ENCODE measurements at places on chromosomes 6 and 20.

DNA sequence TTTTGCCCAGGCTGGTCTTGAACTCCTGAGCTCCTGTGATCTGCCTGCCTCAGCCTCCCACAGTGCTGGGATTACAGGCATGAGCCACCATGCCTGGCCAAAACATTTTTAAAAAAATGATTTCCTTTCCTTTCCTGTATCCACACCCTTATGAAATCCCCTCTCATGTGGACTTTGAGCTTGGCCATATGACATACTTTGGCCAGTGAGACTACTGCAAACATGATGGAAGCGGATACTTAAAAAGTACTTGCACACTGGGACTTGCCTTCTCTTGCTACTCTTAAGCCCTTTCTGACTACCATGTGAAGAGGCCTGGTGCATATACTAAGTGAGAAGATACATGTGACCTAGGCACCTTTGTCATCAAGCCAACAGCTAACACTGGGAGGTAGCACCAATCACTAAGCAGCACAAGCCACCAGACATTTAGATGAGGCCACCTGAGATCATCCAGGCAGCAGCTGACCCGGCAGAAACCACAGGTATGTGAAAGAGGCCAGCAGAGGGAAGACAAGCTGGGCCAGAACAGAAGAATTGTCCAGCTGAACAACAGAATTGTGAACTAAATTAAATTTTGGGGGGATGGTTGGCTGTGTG, 78.5 kb upstream of the HDAC2 start:
- DNase-seq, result no peak

DNA sequence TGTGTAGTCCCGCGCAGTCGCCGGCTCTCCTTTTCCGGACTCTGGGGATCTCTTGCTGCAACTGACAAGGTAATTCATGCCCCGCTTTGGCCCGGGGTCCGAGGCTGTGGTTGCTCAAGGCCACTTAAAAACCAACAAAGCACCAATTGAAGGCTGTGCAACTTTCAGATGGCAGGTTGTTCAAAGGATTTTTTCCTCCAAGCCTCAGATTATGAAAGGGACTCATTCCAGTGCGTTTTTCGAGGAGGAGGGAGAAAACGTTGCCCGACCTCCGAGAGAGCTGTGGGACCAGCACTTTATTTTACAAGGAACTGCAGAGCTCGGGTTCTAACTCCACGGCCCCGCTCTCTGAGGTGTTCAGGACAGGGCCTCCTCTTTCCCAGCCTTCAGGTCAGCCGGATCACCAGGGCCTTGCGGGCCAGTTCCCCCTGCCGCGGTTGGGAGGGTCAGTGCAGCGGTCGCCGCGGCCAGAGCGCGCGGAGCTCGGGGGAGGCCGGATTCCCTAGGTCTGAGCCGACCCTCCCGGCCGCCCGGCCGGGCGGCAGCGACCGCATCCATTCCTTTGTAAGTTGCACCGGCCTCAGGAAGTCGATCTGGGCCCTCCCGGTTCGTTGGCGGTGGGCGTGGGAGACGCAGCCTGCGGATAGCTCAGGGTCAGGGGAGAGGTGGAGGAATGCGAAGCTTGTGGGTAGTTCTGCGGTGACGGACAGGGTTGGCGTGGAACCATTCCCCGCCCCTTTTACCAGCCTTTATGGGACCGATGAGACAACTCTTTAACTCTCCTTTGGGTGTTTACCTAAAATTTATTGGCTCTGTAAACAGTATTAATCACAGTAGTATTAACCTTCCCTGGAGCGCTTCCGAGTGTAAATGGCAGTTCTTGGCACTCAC, 1.6 kb downstream of the UTRN start:
- DNase-seq, result peak; percentile 11

DNA sequence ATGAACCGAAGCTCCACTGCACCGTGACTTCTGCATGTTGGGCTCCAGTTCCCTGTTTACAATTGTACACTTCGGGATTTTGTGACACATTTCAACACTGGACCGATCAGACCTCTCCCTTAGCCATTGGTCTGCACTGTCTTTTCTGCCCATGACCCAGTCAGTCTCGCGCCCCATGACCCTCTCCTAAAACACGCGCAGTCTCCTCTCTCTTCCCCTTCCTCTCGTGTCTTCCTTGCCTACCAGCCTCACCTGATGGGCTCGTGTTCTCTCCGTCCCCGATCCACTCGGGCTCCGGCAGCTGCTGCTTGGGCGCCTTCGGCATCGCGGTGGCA, 535 bp upstream of the ABCF1 start:
- no peak for DNase-seq

DNA sequence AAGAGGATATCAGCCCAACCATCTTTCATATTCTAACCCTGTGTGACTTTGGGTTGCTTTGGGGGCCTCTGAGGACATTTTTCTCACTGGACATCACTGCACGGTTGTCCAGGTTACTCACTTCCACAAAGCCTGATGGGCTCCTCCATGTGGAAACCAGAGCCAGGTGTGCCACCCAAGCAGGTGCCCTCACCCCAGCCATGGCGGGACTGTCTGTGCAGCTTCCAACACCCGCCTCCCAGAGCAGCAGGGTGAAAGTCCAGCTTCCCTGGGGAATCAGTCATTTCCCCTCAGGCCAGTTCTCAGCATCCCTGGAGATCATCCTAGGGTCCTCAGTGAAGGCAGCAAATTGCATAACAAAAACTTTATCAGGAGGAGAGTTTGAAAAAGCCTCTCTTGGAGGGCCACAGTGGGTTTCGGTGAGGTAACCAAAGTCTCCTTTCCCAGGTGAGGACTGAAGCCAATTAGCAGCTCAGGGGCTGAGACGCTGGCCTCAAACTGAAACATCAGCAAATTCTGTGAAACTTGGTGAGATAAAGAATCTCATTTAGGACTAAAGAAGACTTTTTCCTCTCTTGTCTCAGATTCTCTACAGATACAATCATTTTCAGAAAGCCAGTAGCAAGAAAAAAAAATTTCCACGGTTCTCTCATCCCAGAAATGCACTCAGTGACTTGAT, 289.6 kb upstream of the CDH4 start:
- DNase-seq, result no peak

DNA sequence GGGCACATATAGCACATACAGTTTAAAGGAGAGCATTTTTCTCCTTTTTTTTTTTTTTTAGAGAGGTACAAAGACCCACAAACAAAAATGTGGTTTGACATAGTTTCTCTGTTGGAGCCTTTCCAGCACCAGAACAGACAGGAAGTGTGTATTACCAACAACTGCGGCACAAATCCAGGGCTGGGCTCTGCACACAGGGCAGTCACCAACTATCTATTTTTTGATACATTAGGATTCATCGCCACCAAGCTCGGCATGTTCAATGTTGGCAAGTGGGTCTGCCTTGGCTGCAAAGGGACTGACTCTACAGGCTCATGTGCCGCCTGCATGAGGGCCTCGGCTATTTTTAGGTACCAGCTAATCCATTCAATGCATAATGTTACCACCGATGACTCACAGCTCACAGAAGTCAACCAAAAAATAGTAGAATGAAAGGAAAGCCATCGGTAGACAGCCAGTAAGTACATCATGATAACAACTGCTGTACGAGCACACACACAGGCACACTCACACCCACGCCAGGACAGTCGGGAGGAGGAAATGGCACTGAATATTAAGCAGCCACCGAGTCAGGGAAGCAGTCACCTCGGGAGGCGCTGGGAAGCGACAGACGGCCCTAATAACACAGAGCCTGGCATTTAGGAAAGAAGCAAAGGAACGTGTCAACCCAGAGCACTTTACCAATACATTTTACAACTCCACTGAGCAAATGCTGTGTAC, 81.6 kb downstream of the GMPR start:
- DNase-seq, result peak; percentile 44

- no peak for DNase-seq
Measured at GRCh38 chr6:109772883-109773431, 81.9 kb downstream of the FIG4 start.

DNA sequence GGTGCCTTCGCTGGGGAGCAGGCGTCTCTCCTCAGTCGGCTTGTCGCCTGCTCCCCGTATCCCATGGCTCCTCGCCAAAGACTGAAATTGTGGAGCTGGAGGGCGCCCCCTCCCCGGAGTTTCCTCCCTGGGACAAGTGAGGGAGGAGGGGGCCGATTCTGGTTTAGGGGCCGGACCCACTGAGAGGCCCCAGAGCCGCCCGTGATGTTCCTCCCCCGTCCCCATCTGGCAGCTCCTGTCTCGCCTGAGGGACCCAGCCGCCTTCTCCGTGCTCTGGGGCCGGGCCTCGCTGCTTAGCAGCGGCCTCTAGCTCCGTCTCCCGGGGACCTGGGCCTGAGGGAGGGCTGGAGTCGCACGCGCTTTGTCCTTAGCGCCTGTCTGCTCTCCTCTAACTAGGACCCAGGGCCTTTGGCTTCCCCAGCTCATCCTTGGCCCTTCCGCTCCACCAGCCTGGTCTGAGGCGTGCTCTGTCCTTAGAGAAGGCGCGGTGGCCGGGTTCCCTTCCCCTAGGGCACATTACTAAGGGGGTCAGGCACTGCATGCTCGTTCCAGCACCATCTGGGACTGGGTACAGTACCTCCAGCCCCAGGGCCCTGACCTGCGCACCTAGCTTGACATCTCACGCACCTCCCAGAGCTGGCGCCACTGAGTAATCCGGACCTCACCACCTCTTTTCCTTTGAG, 29.7 kb downstream of the SLC12A5 start:
- no peak for DNase-seq

- DNase-seq, result no peak
Measured at GRCh38 chr20:61320691-61321425, 68.8 kb downstream of the CDH4 start.

DNA sequence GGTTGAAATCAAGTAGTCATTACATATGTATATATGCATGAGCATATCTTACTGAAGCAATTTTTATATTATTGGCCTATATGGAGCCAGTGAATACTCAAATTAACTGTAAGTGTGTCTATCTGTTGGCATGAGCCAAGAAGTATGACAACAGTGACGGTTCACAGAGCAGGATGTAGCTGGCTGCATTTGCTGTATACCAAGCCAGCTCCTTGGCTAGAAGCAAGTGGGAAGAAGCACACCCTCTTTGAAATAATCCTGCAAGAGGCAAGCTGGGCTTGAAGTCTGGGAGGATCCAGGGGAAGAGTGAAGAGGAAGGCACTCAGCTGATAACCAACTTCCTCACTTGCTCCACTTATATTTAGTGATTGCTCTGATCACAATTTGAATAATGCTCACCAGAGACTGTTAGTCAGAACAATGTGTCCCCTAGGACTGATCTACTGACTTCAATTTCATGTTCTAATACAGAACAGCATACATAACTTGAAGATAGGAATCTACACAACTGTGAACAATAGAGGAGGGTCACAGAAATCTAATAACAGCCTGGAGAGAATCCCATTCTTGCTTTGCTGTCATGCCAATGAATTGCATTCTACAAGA, 497.3 kb downstream of the PRKN start:
- DNase-seq, result no peak

GRCh38 chr20:24109537-24109936, 121.0 kb upstream of the GGTLC1 start:
- no peak for DNase-seq

DNA sequence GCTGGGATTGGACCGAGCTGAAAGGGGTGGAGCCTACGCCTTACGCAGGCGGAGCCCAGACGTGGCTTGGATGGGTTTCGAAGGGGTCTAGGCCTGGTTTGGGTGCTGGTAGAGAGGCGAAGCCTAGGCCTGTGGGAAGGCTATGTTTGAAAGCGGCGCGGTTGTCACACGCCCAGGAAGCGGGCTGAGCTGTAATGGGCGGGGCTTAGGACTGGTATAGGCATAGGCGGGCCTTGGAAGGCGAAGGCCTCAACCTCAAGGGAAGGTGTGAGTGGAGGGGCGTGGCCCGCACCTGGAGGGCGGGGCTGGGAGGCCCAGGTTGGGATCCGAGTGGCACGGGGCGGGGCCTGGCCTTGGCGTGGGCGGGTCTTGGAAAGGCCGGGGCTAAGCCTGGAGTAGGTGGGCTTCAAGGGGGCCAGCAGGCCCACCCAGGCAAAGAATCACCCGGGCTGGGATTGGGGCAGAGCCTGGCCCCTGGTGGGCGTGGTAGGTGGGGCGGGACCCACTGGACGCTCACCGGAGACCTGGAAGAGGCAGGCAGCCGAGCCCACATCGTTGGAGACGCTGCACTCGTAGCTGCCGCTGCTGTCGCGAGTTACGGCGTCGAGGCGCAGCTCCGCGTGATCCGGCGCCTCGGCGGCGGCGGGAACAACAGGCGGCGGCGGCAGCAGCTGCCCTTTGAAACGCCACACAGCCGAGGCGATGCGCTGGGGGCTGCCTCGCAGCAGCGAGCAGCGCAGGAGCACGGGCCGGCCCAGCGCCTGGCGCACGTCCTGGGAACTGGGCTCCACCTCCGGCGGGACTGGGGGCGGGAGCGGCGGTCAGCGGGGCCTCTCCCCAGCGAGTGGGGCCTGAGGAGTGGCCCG, 49.0 kb downstream of the MDGA1 start:
- no peak for DNase-seq

- DNase-seq, result no peak
Measured at GRCh38 chr20:50759678-50760077, 28.3 kb downstream of the PARD6B start.

- DNase-seq, result no peak
Measured at GRCh38 chr6:12601881-12602280, 114.7 kb upstream of the PHACTR1 start.

- DNase-seq, result no peak
Measured at GRCh38 chr6:98831959-98832283, 2.5 kb upstream of the POU3F2 start.

GRCh38 chr6:150291968-150292710, 76.7 kb upstream of the IYD start:
- no peak for DNase-seq

GRCh38 chr6:27785294-27785693, 126.9 kb downstream of the OR2B2 start:
- DNase-seq, result no peak

DNA sequence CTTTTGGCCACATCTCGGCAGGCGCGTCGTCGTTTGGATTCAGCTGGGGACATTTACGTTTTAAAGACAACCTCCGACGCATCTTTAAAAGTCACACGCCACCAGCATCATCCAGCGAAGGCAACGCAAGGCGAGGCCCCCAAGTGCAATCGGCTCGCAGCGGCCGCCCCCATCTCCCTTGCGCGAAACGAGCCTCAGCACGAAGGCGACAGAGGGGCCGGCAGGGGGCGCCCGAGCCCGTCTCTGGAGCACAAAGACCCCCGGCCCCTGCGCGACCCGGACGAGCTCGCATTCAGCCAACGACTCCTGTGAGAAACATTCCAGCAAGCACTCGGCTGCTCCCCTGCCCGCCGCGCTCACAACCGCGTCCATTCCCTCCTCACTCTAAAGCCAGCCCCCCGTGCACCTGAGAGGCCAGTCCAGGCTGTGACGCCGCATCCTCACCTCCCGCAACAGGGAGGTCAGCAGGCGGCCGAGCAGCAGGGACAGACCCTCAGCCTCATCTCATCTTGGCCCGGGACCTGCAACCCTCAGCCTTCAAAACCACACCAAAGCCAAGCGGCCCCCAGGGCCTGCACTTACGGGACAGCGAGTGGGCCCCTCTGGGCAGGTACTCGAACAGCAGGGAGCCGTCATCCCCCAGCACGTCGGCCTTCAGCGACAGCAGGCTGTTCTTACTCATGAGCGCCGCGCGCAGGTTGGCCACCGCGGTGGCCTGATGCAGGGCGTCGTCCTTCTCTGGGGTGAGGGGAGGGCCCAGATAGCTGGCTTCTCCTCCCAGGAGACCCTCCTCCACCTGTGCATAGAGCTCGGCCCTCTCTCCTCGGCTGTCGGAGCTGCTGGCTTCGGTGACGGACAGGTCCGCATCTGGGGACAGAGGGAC, 35.8 kb downstream of the SLC2A4RG start:
- DNase-seq, result no peak

All from GOT3 (cell line).